KBM-7 (cell line): ENCODE measurements at places on chromosomes 16 and 17.

GRCh38 chr16:15837761-15838160 lies 19.1 kb downstream of the MYH11 start:
- DNase-seq = no peak

DNA sequence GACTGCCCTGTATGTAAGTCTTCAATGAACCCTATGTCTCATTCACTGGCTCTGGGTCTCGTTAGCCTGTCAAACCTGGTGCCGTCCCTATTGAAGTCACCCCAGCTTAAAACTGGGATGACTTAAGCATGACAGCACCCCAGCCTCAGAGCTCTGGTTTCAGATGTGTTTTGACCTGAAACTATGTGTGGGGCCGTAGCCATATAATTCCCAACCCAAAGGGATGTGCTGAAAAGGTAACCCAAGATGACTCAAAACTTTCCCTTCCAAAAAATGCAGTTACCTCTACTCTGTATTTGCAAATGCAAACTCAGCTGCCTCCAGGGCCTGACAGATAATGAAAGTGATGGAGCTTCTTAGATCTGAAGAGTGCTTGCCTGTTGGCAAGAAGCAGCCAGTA lies 478.3 kb upstream of the ERCC4 start:
- no peak for DNase-seq

DNA sequence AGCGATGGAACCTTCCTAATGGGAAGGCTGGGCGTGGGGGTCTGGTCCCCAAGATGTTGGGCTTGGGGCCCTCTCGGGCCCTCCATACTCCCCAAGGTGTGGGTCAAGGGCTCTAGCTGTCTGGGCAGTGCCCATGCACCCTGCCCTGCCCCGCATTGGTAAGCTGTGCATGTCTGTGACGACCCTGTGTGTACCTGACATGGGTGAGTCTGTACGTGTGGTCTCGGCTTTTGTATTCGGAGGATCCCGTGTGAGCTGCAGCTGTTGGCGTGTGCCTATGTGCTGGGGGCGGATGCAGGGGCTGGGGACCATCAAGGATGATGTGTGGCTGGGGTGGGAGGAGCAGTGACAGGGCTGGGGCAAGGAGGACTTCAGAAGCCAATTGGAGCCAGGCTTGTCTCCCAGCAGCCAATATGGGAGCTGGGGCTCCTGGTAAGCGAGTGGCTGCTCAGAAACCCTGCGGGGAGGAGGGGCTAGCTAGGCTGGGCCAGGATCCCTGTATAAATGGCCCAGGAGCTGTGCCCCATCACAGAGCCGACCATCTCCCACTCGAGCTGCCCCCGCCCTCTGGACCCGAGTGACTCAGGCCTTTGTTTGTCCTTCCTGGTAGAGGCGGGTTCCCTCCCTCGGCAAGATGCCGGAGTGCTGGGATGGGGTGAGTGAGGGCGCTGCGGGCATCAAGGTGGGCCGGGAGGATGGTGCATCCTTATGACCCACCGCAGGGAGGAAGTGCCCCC lies at the start of gene NDRG4:
TSS of gene NDRG4 (plus strand) at position 529 of the 737 bp plus-strand sequence. CDS start at position 635, 106 bp downstream.
- peak; percentile 19 for DNase-seq

GRCh38 chr16:57141822-57142631 lies 43.8 kb downstream of the PSME3IP1 start:
- peak; percentile 88 for DNase-seq

DNA sequence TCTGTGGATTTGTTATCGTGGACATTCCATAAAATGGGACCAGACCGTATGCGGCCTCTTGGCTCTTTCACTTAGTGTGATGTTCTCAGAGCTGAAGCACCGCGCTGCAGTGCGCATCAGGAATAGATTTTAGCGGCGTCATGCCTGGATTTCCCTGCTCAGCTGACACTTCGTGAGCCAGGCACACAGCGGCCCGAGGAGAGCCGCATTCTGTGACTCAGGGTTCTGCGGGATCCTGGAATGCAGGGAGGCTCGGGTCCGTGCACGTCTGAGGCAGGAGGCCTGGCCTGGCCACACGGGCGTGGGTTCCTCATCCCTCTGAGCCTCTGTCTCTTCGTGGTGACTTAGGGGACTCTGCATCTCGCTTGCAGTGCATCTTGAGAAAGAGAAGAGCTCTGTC lies 13.4 kb downstream of the CBFA2T3 start:
- DNase-seq = no peak

DNA sequence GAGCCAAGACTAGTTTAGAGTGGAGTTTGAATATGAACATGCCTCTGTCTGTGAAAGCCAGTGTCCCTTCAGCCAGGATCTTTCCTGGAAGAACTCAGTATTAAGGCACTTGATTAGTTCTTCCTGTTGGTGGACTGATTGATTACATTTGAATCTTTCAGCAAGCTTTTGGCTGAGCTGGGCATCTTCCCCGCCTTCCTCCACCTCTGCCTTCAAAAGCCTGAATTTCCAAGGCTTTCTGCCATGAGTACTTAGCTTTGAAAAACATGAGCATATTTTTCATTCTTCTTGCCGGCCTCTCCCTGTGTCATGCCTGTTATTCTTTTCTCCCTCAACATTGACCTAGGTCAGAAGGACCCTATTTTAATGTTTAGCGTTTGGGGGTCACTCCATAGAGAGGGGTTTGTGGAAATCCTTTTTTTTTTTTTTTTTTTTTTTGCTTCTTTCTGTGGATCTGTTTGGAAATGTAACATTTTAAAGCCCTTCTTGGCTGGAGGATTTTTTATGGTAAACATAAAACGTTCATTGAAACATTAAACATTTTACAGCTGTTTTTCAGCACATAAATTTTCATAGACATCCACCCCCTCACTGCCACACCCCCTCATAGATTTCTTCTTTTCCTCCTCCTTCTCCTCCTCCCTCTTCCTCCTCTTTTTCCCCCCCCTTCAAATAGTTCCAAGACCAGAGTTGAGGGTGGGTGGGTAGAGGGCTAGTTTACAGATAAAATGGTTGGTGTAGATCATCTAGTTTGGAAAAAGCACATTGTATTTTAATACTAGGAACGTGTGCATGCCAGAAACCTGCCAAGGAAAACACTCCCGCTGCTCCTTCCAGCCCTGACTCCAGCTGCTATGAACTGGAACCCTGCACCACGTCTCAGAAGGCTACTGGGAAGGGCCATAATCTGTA lies 645.9 kb downstream of the WWOX start:
- DNase-seq = no peak

DNA sequence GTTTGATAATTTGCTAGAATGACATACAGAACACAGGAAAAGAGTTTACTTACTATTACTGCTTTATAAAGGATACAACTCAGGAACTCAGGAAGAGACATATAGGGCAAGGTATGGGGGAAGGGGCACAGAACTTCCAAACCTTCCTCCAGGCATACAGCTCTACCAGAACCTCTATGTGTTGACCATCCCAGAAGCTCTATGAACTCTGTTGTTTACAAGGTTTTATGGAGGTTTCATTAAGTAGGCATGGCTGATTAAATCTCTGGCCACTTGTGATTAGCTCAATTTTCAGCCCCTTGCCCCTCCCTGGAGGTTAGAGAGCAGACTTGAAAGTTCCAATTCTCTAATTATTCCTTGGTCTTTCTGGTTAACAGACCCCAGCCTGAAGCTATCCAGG lies 60.2 kb upstream of the C17orf78 start:
- no peak for DNase-seq

DNA sequence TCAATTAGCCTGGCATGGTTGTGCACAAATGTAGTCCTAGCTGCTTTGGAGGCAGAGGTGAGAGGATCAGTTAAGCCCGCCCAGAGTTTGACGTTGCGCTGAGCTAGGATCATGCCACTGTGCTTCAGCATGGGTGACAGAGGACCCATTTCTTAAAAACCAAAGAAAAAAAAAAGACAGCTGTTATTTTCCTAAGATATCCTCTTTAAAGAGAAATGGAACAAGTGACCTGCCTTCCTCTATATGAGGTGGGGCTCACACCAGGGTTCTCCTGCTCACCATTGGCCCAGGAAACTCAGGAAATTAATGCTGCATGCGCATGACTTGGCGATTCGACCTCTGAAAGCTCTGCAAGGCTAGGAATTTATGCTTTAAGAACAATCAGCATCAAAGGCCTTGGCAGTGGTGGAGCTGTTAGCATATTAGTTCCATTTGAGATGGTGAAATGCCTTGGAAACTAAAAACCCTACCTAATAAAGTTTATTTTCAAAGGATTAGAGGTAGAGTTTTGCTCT lies 108.3 kb downstream of the RBFOX1 start:
- no peak for DNase-seq

DNA sequence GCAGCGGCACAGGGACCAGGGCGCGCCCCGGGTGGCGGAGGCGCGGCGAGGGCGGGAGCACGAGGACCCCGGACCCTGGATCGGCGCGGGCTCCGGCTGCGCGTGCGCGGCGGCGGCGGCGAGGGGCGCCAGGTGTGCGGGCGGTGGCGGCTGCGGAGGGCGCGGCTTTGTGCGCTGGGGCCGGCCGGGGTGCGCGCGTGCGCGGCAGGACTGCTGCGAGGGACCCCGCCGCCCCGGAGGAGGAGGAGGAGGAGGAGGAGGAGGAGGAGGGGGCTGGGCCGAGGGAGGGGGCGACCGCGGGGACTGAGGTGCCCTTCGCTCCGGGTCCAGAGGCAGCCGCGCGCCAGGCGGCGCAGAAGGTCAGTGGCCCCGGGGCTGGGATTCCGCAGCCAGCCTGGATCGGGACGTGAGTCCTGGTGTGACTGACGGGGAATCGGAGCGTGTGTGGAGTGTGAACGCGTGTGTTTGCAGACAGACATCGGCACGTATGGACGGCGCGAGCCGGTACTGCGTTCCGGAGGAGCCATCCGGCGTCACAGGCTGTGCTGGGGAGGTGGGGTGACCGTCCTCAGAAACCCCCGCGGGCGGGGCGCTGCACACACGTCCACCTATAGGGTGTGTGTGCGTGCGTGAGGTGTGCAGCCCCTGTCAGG lies 19.5 kb upstream of the RAP1GAP2 start:
- DNase-seq = no peak

DNA sequence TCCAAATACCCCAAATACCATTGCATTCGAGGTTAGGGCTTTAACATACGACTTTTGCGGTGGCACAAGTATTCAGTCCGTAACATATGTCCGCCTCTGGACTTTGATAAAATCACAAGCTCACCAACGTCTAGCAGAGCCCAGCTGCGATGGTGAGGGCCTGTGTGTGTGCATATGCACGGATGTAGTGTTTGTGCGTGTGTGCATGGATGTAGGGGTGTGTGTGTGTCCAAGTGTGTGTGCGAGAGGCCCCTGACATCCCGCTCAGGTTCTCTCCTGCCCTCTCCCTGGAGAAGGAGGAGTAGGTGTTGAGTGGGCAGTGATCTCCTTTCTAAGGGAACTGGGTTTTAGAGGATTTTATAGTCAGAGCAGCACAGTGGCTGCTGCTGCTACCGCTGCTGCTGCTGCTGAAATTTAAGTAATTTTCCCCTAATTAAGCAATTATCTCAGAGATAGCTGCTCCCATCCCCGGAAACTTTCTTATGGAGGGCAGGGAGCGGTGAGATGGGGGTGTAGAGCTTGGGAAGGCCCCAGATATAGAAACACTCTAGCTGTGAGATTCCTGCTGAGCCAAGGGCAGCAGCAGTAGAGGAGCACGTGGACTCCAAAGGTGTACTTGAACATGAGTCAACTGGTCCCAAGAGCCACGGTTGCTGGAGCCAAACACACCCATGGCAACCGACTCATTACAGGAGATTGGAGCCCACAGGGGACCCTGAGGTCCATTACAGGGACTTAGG lies 121.7 kb upstream of the SDK2 start:
- no peak for DNase-seq
